ENCODE measurements at places on chromosomes 13 and 19. TPM values are rescaled to one million over a fixed set of nuclear protein-coding genes. Genes with fewer than 3 reads are reported as not detected.
A peak's percentile ranks its signal among the peaks of the same experiment; 100 is the strongest.

GRCh38 chr13:59414006-59414405 lies 749.7 kb downstream of the DIAPH3 start:
- H3K36me3 ChIP-seq = no peaks in the 10 kb centered on the region
- H3K27me3 ChIP-seq = no peaks in the 10 kb centered on the region
- no peak overlapping the region for H3K27ac ChIP-seq
- no peak for DNase-seq
- peaks cover 23% of the 10 kb centered on the region for H3K4me1 ChIP-seq
- no peak overlapping the region for H3K4me3 ChIP-seq

DNA sequence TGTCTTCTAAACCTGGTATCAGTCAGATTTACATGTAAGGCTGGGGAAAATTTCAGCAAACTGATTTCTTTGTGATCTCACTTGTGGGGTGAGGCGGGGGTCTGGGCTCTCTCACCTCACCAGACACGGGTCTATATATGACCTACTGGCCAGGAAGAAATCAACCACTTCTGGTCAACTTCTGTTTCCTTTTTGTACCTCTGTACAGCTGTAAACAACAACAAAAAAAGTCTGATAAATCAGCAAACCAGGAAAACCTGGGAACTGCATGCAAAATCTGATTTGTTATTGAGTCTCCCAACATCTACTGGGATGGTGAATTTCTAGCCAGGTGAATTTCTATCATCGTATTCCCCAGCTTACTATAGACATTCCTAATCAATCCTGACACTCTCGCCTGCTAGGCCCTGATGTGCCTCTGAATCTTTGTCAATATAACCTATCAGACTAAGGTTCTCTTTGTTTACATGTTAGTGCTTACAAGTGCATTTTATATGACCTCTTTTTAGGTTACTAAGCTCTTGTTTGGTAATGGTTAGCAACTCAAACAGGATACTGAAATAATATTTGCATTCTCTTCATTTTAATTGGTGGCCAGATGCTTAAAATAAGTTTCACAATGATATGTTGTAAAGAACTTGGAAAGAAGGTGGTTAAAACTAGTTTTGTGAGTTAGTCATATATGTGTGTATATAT lies 77.7 kb downstream of the LRRC63 start:
- no peaks in the 10 kb centered on the region for H3K36me3 ChIP-seq
- DNase-seq = no peak
- H3K27ac ChIP-seq = no peak overlapping the region

GRCh38 chr19:48391100-48392005 lies at the start of gene KDELR1:
Gene KDELR1, minus strand, starts transcription at chr19:48391551. Its CDS starts 193 bp downstream, at chr19:48391358.
- H3K4me3 ChIP-seq = peak within 1 kb of the TSS; percentile 96
- H3K27me3 ChIP-seq = peaks cover 28% of the 10 kb centered on the region
- peak within 1 kb of the TSS; percentile 97 for H3K27ac ChIP-seq
- peaks cover 14% of the 10 kb centered on the region for H3K36me3 ChIP-seq
- peak; percentile 73 for DNase-seq

GRCh38 chr13:91157273-91158016 lies 190.0 kb upstream of the MIR17HG start:
- H3K4me3 ChIP-seq = no peak overlapping the region
- no peak for DNase-seq

- H3K4me3 ChIP-seq = peak overlapping the region; percentile 41
- H3K4me1 ChIP-seq = peaks cover 46% of the 10 kb centered on the region
- no peak for DNase-seq
- peak overlapping the region; percentile 98 for H3K27ac ChIP-seq
- peaks cover 4% of the 10 kb centered on the region for H3K36me3 ChIP-seq
- H3K27me3 ChIP-seq = no peaks in the 10 kb centered on the region
Measured at GRCh38 chr13:29902632-29903305, 52.4 kb upstream of the UBL3 start.

DNA sequence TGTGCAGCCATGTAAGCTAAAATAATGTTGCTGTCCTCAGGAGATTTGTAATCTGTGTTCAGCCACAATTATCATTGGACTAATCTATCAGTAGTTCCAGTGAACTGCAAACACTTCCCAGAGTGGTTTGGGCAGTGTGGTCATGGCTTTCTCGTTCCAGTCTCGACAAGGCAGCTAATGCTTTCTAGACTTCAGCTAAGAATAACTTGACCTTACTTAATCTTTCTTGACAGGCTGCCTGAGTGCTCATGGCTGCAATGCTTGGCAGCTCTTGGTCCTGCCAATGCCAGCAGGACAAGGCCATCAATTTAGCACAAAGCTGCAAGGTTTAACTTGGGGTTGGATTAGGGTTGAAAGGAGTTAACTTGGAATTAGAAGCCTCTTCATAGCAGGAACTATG lies 32.8 kb downstream of the ATP12A start:
- no peak overlapping the region for H3K4me3 ChIP-seq
- peaks cover 13% of the 10 kb centered on the region for H3K4me1 ChIP-seq
- no peak overlapping the region for H3K27ac ChIP-seq
- peaks cover 9% of the 10 kb centered on the region for H3K27me3 ChIP-seq
- no peak for DNase-seq

GRCh38 chr19:14349426-14349825 lies 31.8 kb upstream of the ADGRE5 start:
- H3K27me3 ChIP-seq = peaks cover 2% of the 10 kb centered on the region
- H3K27ac ChIP-seq = no peak overlapping the region
- no peak overlapping the region for H3K4me3 ChIP-seq
- DNase-seq = no peak
- peaks cover 4% of the 10 kb centered on the region for H3K4me1 ChIP-seq
- H3K36me3 ChIP-seq = no peaks in the 10 kb centered on the region

- H3K27ac ChIP-seq = no peak overlapping the region
- no peaks in the 10 kb centered on the region for H3K36me3 ChIP-seq
- peaks cover 16% of the 10 kb centered on the region for H3K4me1 ChIP-seq
Measured at GRCh38 chr13:74135326-74136083, 1.3 kb upstream of the KLF12 start.

GRCh38 chr13:79612604-79613003 lies 131.6 kb downstream of the NDFIP2 start:
- H3K36me3 ChIP-seq = peaks cover 9% of the 10 kb centered on the region
- no peak overlapping the region for H3K4me3 ChIP-seq
- no peak overlapping the region for H3K27ac ChIP-seq
- no peaks in the 10 kb centered on the region for H3K27me3 ChIP-seq
- H3K4me1 ChIP-seq = no peaks in the 10 kb centered on the region

DNA sequence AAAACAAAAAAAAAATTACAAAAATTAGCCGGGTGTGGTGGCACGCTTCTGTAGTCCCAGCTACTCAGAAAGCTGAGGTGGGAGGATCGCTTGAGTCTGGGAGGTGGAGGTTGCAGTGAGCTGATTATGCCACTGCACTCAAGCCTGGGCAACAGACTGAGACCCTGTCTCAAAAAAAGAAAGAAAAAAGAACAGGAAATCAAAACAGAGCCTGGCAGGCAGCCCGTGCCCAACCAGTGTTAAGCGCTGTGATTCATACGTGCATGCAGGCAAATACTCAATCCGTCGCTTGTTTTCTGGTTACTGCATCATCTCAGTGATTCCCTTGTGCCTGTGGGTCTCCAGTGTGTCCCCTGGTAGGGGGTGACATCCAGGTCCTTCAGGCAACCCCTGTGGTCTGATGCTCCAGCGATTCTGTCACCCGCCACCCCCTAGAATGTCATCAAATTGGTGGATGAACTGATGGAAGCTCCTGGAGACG lies 18.1 kb downstream of the DDX39A start:
- H3K27me3 ChIP-seq = no peaks in the 10 kb centered on the region
- H3K4me3 ChIP-seq = no peak overlapping the region
- H3K4me1 ChIP-seq = peaks cover 2% of the 10 kb centered on the region
- no peaks in the 10 kb centered on the region for H3K36me3 ChIP-seq
- DNase-seq = no peak
- no peak overlapping the region for H3K27ac ChIP-seq

GRCh38 chr13:30376426-30377311 lies 45.6 kb upstream of the UBE2L5 start:
- no peaks in the 10 kb centered on the region for H3K27me3 ChIP-seq
- no peak overlapping the region for H3K4me3 ChIP-seq
- H3K27ac ChIP-seq = no peak overlapping the region
- peaks cover 5% of the 10 kb centered on the region for H3K4me1 ChIP-seq
- no peaks in the 10 kb centered on the region for H3K36me3 ChIP-seq

- H3K27me3 ChIP-seq = peaks cover 10% of the 10 kb centered on the region
- no peak for DNase-seq
- H3K4me1 ChIP-seq = no peaks in the 10 kb centered on the region
- H3K4me3 ChIP-seq = no peak overlapping the region
- no peak overlapping the region for H3K27ac ChIP-seq
Measured at GRCh38 chr13:102018716-102019115, 383.1 kb downstream of the FGF14 start.

DNA sequence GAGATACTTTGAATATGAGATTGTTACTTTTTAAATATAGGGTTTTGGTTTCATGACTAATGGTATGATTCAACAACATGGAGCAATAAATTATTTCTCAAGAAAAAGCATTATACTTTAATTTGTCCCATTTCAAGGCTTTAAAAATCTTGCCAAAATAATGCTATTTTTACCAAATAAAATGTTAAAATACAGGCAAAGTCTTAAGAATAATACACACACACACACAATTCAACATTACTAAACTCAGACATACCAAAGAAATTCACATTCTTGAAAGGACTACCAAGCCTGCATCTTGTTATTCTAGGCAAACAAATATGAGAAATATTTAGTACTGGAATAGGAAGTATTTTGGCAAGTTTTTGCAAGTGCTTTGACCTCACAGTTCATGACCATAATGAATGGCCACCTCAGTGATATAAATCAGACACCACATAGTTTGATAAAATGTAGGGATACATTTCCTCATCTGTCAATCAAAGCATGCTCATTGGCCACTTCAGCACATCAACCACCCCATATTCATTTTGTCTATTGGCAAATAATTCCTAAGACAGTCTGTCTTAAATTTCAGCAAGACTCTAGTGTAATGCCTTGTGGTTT lies 107.2 kb downstream of the NALCN start:
- H3K27me3 ChIP-seq = no peaks in the 10 kb centered on the region
- no peak overlapping the region for H3K4me3 ChIP-seq
- no peaks in the 10 kb centered on the region for H3K4me1 ChIP-seq
- H3K36me3 ChIP-seq = no peaks in the 10 kb centered on the region
- DNase-seq = no peak
- H3K27ac ChIP-seq = no peak overlapping the region

- no peak for DNase-seq
- H3K27ac ChIP-seq = no peak overlapping the region
- H3K27me3 ChIP-seq = no peaks in the 10 kb centered on the region
- peaks cover 10% of the 10 kb centered on the region for H3K36me3 ChIP-seq
Measured at GRCh38 chr19:10135551-10136334, 16.0 kb upstream of the EIF3G start.

GRCh38 chr13:47049276-47049989 lies 152.6 kb upstream of the HTR2A start:
- peak overlapping the region; percentile 11 for H3K27ac ChIP-seq
- DNase-seq = no peak
- H3K4me3 ChIP-seq = no peak overlapping the region
- H3K27me3 ChIP-seq = no peaks in the 10 kb centered on the region
- peaks cover 26% of the 10 kb centered on the region for H3K4me1 ChIP-seq

- H3K27ac ChIP-seq = no peak overlapping the region
- no peak overlapping the region for H3K4me3 ChIP-seq
- H3K4me1 ChIP-seq = peaks cover 9% of the 10 kb centered on the region
- no peaks in the 10 kb centered on the region for H3K36me3 ChIP-seq
- peaks cover 53% of the 10 kb centered on the region for H3K27me3 ChIP-seq
Measured at GRCh38 chr13:102045731-102046130, 356.1 kb downstream of the FGF14 start.

GRCh38 chr13:111267784-111268183 lies 52.7 kb upstream of the TEX29 start:
- no peak overlapping the region for H3K27ac ChIP-seq
- H3K4me1 ChIP-seq = no peaks in the 10 kb centered on the region

GRCh38 chr13:89457977-89458376 lies 1786.8 kb downstream of the SLITRK5 start:
- H3K27me3 ChIP-seq = no peaks in the 10 kb centered on the region
- H3K27ac ChIP-seq = peak overlapping the region; percentile 50
- no peak for DNase-seq
- H3K4me1 ChIP-seq = peaks cover 23% of the 10 kb centered on the region

- H3K4me1 ChIP-seq = peaks cover 49% of the 10 kb centered on the region
- H3K36me3 ChIP-seq = peaks cover 16% of the 10 kb centered on the region
- H3K27ac ChIP-seq = peak overlapping the region; percentile 68
- no peaks in the 10 kb centered on the region for H3K27me3 ChIP-seq
Measured at GRCh38 chr13:110405597-110406450, 98.7 kb downstream of the COL4A2 start.

DNA sequence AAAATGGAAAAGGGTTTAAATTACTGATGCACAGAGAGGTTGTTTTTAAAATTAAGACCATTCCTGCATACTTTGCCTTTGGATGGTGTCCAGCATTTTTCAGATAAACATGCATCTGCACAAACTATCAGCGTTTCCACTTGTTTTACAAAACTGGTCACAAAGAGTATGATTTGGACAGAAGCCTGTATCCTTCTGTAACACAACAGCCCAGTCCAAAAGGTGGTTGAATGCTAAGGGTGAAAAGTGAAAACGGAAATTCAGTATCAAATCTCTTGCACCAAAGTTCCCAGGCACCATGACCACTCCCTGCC lies 21.7 kb upstream of the DOCK9 start:
- H3K36me3 ChIP-seq = no peaks in the 10 kb centered on the region
- no peak for DNase-seq
- peaks cover 44% of the 10 kb centered on the region for H3K4me1 ChIP-seq
- H3K27me3 ChIP-seq = no peaks in the 10 kb centered on the region
- no peak overlapping the region for H3K4me3 ChIP-seq

- no peaks in the 10 kb centered on the region for H3K36me3 ChIP-seq
- peaks cover 90% of the 10 kb centered on the region for H3K27me3 ChIP-seq
- H3K27ac ChIP-seq = no peak overlapping the region
- no peak for DNase-seq
- H3K4me3 ChIP-seq = peak overlapping the region; percentile 55
- H3K4me1 ChIP-seq = peaks cover 2% of the 10 kb centered on the region
Measured at GRCh38 chr13:31846961-31847752, 107.8 kb downstream of the RXFP2 start.

DNA sequence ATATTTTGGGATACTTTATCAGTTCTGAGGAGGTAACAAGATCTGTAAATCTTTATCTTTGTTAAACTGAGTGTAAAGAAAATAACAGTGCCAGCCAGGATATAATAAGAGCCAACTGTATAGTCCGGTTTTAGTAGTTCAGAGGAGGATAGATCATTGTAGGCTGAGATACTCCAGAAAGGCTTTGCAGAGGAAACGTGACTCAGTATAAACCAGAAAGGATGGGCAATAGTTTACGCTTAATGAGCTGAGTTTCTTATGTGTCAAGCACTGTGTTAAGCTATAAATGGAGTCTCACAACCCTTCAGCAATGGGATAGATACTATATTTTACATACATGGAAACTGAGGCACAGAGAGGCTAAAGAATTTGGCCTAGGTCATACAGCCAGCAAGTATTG lies 3.8 kb downstream of the RFXAP start:
- DNase-seq = no peak
- H3K4me3 ChIP-seq = no peak overlapping the region
- H3K27me3 ChIP-seq = no peaks in the 10 kb centered on the region
- no peak overlapping the region for H3K27ac ChIP-seq
- peaks cover 37% of the 10 kb centered on the region for H3K4me1 ChIP-seq

The ZNF549 gene
- 11.5 TPM for total RNA-seq

The KIRREL2 gene
- 1.4 TPM for total RNA-seq

The MTUS2 gene
- 1.4 TPM for total RNA-seq

The FAM83E gene
- total RNA-seq = 3.7 TPM

The KLHL1 gene
- total RNA-seq = not detected

The TDRD12 gene
- total RNA-seq = 0.24 TPM

The TRPM4 gene
- total RNA-seq = 45.9 TPM

The PEAK3 gene
- 0.11 TPM for total RNA-seq

The CATSPERD gene
- total RNA-seq = not detected

The RABAC1 gene
- total RNA-seq = 99.7 TPM

Measured in mesothelial cell of epicardium (in vitro differentiated cells).